K562 (cell line): ENCODE measurements at places on chromosomes 7 and 10. TPM values are rescaled to one million over a fixed set of nuclear protein-coding genes. Genes with fewer than 3 reads are reported as not detected.

MKRN1 gene
- 70.7 and 87.5 TPM in 2 replicates for total RNA-seq

MMD2 gene
- total RNA-seq, result not detected in 2 replicates

- no peak for DNase-seq
Observed at GRCh38 chr10:113455947-113456346, 96.9 kb upstream of the HABP2 start.

GRCh38 chr10:86553639-86554038, 32.0 kb upstream of the WAPL start:
- DNase-seq, result no peak

DNA sequence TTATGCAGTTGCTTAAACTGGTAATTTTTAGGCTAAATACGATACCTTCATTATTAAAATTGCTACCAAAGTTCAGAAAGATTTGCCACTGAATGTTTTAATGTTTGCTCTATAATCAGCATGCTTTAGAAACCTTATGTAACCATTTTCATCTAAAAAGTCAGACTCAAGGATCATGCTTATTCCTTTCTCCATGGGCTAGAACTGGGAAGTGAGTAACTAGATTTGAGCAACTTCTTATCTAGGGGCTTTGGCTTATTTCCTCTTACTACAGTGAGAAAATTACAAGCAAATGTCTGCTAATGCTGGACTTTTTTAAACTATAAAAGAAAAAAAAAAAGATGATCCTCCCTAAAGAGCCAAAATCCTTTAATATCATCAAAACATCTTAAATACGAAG, 215.9 kb downstream of the CRPPA start:
- DNase-seq, result no peak

- DNase-seq, result no peak
Observed at GRCh38 chr10:112532189-112532588, 85.2 kb downstream of the VTI1A start.
